ENCODE measurements at places on chromosomes 3 and 15. TPM values are rescaled to one million over a fixed set of nuclear protein-coding genes. Genes with fewer than 3 reads are reported as not detected.

DNA sequence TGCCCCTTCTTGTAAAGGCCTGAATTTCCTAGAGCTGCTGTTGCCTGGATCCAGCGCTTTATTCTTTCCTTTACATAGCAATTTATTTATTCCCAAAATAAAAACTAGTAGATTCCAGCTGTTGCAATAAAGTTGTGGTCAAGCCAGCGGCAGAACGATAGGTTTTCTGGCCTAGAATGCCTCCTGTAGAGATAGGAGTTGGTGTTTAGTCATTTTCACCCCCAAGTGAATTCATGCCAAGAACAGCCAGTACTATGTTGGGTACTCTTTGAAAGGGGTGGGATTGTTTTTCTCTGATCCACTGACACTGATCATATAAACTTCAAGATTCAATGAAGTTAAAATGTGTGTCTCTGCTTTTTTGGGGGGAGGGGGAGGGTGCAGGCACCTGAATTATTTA is 69.7 kb downstream of the KLHL25 start:
- H3K4me3 ChIP-seq: peak overlapping the region; percentile 10
- DNase-seq: no peak
- H3K27me3 ChIP-seq: no peaks in the 10 kb centered on the region
- peaks cover 74% of the 10 kb centered on the region for H3K4me1 ChIP-seq
- peak overlapping the region; percentile 85 for H3K27ac ChIP-seq

GPR149 gene
- total RNA-seq: not detected

DNA sequence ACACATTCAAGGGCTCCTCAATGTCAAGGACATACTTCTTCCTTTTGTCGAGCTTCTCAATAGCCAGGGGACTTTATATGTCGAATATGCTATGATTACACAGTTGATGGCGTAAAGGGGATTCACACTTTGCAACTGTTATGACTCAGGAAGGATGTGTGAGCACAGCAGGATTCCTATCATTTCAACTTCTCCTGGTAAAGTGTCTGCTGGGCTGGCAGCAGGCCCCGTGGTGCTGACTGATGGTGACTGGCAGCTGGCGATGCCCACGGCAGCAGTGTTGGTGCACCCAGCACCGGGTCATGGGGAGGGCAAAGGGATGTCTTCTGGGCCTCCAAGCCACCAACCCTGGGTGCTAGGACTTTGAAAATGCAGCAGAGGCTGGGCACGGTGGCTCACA is 44.8 kb upstream of the GNB5 start:
- H3K27ac ChIP-seq: peak overlapping the region; percentile 47
- H3K4me3 ChIP-seq: no peak overlapping the region
- H3K4me1 ChIP-seq: no peaks in the 10 kb centered on the region
- DNase-seq: no peak

SAMMSON gene
- not detected for total RNA-seq

- H3K36me3 ChIP-seq: no peaks in the 10 kb centered on the region
- peak overlapping the region; percentile 98 for H3K4me3 ChIP-seq
- peak overlapping the region; percentile 93 for H3K27ac ChIP-seq
- H3K4me1 ChIP-seq: no peaks in the 10 kb centered on the region
- no peaks in the 10 kb centered on the region for H3K27me3 ChIP-seq
These were observed 1.3 kb downstream of the CD47 start for GRCh38 chr3:108089579-108089978.

- H3K36me3 ChIP-seq: no peaks in the 10 kb centered on the region
- H3K4me3 ChIP-seq: no peak overlapping the region
- no peak overlapping the region for H3K27ac ChIP-seq
- H3K27me3 ChIP-seq: no peaks in the 10 kb centered on the region
- no peaks in the 10 kb centered on the region for H3K4me1 ChIP-seq
- DNase-seq: no peak
These were observed 647.8 kb upstream of the CCDC54 start for GRCh38 chr3:106729481-106729880.

RCCD1 gene
- 6.8 TPM for total RNA-seq

ROBO1 gene
- total RNA-seq: 7.6 TPM

- H3K36me3 ChIP-seq: no peaks in the 10 kb centered on the region
- H3K4me3 ChIP-seq: no peak overlapping the region
These were observed 13.2 kb downstream of the MRAS start for GRCh38 chr3:138361561-138361971.

DNA sequence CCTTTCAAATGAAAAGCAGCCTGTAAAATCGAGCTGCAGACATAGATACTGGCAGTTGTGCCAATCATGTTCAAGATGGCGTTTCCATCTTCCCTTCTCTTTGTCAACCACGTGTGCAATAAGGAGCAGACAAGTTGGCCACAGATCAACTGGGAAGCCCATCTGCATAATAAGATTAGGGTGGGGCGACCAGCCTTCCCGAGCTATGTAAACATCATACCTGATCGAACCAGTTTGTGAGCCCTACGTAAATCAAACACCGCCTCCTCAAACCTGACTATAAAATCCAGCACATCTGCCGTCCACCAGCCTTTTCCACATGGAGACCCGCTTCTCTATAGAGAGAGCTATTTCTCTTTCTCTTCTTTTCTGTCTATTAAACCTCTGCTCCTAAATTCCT is 37.2 kb downstream of the TRIM42 start:
- DNase-seq: no peak
- no peaks in the 10 kb centered on the region for H3K36me3 ChIP-seq
- H3K4me3 ChIP-seq: no peak overlapping the region
- no peak overlapping the region for H3K27ac ChIP-seq
- no peaks in the 10 kb centered on the region for H3K4me1 ChIP-seq
- H3K27me3 ChIP-seq: no peaks in the 10 kb centered on the region

HTR3E gene
- not detected for total RNA-seq

DNA sequence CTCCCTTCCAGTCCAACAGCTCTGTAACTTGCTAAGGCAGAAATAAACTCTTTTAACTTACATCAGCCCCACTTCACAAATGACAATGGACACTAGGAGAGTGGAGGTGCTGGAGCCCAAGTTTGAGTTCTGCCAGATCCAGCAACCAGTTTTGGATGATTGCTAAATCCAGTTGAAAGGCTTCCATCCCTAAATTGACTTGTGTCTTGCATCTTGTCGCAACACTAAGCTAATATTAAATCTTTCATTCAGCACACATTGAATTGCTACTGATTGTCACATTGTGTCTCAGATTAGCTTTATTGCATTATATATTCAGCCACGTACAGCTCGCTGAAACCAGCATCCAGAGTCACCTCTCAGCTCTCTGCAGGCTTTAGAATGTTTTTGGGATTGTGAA is 41.7 kb upstream of the LIPC start:
- no peak for DNase-seq
- no peaks in the 10 kb centered on the region for H3K4me1 ChIP-seq
- no peaks in the 10 kb centered on the region for H3K36me3 ChIP-seq
- H3K4me3 ChIP-seq: no peak overlapping the region
- H3K27ac ChIP-seq: no peak overlapping the region

DNA sequence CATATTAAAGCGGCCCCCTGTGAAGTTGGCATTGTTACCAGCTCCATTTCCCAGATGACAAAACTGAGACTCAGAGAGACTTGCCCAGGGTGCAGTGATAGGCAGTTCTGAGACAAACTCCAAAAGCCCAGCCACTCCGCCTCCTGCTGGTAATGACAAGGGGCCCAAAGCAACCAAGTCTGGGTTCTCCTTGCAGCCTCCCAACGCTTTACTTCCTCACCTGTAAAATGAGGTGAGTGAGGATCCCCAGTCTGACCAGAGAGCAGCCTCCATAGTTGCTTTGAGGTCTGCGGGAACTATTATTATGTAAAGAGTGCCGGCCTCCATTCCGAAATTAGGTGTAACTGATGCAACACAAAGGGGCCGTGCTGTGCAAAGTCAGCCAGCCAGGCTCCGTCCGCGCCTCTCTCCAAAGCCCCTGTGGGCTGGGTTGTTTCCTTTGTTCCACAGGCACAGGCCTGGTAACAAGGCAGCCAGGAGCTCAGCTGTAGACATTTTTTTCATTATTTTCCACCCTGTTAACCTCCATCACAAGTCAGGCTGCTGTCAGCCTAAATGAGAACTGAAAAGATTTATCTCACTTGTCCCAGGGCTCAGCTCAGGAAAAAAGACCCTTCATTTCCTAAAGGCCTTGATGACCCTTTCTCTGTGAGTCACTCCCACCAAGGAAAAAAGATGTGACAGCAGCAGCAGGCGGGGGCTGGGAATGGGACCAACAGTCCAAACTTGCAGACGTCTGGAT is 139.1 kb upstream of the RAD18 start:
- H3K36me3 ChIP-seq: no peaks in the 10 kb centered on the region
- no peak for DNase-seq
- no peak overlapping the region for H3K4me3 ChIP-seq
- H3K27ac ChIP-seq: no peak overlapping the region

DNA sequence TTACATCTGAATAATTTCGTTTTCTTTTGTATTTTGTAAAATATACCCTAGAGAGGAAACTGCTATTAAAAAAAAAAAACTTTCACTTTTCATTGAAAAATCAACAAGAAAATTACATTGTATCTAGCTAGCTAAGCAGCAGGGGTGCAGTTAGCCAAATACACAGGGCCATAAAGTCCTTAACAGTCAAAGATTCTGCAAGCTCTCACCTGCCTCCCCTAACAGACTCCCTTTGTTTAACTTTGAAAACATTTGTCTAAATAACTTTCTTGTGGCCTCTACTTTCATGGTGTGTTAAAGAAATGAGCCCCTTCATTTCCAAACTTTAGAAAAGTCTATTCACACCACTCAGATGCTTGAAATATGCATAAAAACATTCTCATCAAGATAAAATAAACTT is 23.3 kb downstream of the CBLB start:
- no peaks in the 10 kb centered on the region for H3K36me3 ChIP-seq
- H3K4me1 ChIP-seq: no peaks in the 10 kb centered on the region
- no peaks in the 10 kb centered on the region for H3K27me3 ChIP-seq
- DNase-seq: no peak
- H3K4me3 ChIP-seq: no peak overlapping the region

DNA sequence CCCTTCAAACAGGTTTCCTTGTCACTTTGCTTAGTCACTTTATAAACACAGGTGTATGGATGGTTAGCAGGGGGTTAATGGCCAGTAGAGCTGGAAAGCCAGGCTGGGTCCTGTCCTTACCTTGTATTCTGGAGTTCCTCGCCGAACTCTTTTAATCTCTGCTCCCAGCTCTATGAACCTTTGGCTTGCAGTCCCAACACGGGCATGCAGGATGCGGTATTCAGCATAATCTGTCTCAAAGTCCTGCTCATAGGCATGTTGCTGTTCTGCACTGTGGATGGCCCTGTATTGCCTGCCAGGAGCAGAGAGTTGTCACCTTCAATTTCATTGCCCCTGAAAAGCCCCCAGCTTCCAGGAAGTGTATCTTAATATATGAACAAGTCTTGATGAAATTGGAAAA is 2.7 kb downstream of the ELL3 start:
- no peak overlapping the region for H3K4me3 ChIP-seq
- H3K27ac ChIP-seq: no peak overlapping the region
- peaks cover 49% of the 10 kb centered on the region for H3K36me3 ChIP-seq
- no peaks in the 10 kb centered on the region for H3K4me1 ChIP-seq
- no peak for DNase-seq
- H3K27me3 ChIP-seq: no peaks in the 10 kb centered on the region

C2CD4A gene
- total RNA-seq: 0.16 TPM

GRCh38 chr15:99931703-99932603 is 198.7 kb upstream of the LYSMD4 start:
- peaks cover 7% of the 10 kb centered on the region for H3K4me1 ChIP-seq
- no peak overlapping the region for H3K27ac ChIP-seq
- DNase-seq: no peak
- H3K27me3 ChIP-seq: no peaks in the 10 kb centered on the region
- no peak overlapping the region for H3K4me3 ChIP-seq
- H3K36me3 ChIP-seq: no peaks in the 10 kb centered on the region

DNA sequence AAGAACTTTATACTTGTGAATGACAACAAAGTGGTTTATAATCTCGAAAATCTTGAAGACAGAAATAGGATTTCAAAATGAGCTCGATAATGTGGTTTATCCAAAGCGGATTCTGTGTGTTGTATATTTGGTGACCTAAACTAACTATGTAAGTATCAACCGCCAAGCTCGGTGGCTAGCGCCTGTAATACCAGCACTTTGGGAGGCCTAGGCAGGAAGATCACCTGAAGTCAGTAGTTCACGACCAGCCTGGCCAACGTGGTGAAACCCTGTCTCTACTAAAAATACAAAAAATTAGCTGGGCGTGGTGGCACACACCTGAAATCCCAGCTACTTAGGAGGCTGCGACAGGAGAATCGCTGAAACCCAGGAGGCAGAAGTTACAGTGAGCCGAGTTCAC is 2.2 kb downstream of the ATP13A3 start:
- H3K27ac ChIP-seq: peak overlapping the region; percentile 91
- no peaks in the 10 kb centered on the region for H3K4me1 ChIP-seq
- no peak overlapping the region for H3K4me3 ChIP-seq
- H3K27me3 ChIP-seq: no peaks in the 10 kb centered on the region
- peaks cover 7% of the 10 kb centered on the region for H3K36me3 ChIP-seq

HESX1 gene
- 1.2 TPM for total RNA-seq

DNAJB8 gene
- total RNA-seq: not detected

- no peak overlapping the region for H3K4me3 ChIP-seq
- no peaks in the 10 kb centered on the region for H3K36me3 ChIP-seq
- no peaks in the 10 kb centered on the region for H3K4me1 ChIP-seq
- H3K27ac ChIP-seq: no peak overlapping the region
- no peaks in the 10 kb centered on the region for H3K27me3 ChIP-seq
- no peak for DNase-seq
These were observed 17.3 kb upstream of the SLC28A2 start for GRCh38 chr15:45234562-45235235.

DNA sequence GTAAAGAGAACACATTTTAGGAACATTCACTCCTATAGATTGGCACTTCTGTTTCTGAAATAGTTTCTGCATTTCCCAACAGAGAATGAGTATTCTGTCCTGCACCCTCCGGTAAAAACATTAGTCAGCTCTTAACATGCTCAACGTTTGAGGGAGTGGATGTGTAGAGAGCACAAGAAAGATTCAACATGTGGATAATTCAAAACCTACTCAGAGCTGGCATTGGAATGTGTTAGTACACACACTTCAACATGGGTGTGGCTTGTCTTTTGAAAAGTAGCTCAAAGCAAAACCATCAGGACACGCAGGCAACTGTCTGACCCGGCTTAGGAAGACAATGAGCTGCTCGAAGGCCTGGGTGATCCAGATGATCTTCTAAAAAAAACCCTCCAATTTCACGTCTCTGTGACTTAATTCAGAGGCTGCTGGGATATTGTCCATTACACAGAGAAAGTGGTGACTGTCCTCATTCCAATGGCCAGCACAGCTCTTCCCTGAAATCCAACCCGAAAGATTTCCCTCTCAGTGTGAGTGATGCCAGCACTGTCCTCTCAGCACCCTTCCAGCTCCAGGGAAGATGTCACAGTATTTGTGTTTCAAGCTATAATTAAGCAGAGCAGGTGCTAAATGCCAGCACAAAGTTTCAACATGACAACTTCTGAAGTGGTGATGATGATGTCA is 18.1 kb downstream of the FBN1 start:
- H3K36me3 ChIP-seq: no peaks in the 10 kb centered on the region
- H3K27me3 ChIP-seq: no peaks in the 10 kb centered on the region
- H3K4me3 ChIP-seq: no peak overlapping the region
- H3K27ac ChIP-seq: peak overlapping the region; percentile 28

SLC22A13 gene
- not detected for total RNA-seq

PDIA5 gene
- total RNA-seq: 8.0 TPM

All from right atrium auricular region (tissue), 2 donors.